ENCODE measurements at places on chromosomes 2 and 18. TPM values are rescaled to one million over a fixed set of nuclear protein-coding genes. Genes with fewer than 3 reads are reported as not detected.

NLRC4 gene
- 1.1 TPM for total RNA-seq

CAPN14 gene
- total RNA-seq = 0.67 TPM

PXDN gene
- total RNA-seq = 0.43 TPM

MYL12A gene
- total RNA-seq = 323 TPM

RGPD3 gene
- total RNA-seq = 0.38 TPM

GPR55 gene
- 0.25 TPM for total RNA-seq

COL4A3 gene
- 0.56 TPM for total RNA-seq

PSMD14 gene
- total RNA-seq = 57.3 TPM

DNAH7 gene
- total RNA-seq = 3.9 TPM

BOLL gene
- total RNA-seq = not detected

Measured in motor neuron (in vitro differentiated cells).